ENCODE measurements at places on chromosomes 1 and 21.

DNA sequence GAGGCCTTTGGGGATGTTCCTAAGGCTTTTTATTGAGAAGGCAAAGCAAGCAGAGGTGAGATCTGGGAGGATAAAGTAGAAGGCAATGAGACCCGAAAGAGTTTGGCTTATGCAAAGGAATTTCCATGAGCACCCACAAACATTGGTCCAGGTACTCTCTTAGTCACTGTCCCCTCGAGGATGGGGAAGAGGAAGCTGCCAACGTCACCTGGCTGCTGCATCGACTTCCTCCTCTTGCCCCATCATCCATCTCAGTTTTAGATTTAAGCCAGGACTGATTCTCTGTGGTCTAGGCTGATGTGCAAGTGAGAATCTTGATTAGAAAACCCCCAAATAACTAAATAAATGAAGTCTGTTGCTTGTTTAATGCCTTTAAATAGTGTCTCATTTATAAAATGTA lies 28.7 kb downstream of the RUNX1 start:
- no peaks in the 10 kb centered on the region for H3K27me3 ChIP-seq
- peaks cover 73% of the 10 kb centered on the region for H3K36me3 ChIP-seq
- H3K4me3 ChIP-seq, result peak overlapping the region; percentile 23
- DNase-seq, result peak; percentile 62
- H3K4me1 ChIP-seq, result peaks cover 52% of the 10 kb centered on the region

DNA sequence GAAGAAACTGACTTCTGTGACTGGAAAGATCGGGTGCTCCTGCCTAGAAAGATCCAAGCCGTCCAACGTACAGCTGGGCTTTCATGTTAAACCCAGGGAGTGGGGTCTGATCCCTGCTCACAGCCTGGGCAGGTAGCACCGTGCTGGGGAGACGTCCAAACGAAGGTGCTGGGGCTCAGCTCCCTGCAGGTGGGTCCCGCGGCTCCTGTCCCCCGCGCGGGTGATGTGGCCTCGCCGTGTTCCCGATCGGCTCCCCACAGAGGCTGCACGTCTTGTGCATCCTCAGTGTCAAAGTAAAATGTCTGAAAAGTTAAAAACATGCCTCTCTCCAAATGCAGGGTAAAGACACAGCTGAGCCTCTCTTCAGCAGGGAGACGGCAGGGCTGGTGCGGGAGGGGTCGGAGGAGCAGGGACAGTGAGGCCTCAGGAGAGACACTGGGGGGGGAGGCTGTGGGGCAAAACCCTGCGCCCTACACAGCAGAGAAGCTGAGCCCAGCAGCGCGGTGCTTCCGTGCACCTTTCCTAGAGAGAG lies 40.1 kb upstream of the COL6A2 start:
- H3K4me3 ChIP-seq, result no peak overlapping the region
- H3K36me3 ChIP-seq, result peaks cover 7% of the 10 kb centered on the region
- H3K4me1 ChIP-seq, result peaks cover 25% of the 10 kb centered on the region
- H3K27me3 ChIP-seq, result peaks cover 33% of the 10 kb centered on the region
- DNase-seq, result no peak

- peak overlapping the region; percentile 85 for H3K27ac ChIP-seq
- no peaks in the 10 kb centered on the region for H3K27me3 ChIP-seq
- H3K36me3 ChIP-seq, result peaks cover 29% of the 10 kb centered on the region
- H3K4me3 ChIP-seq, result no peak overlapping the region
These were observed 1.9 kb upstream of the SAMSN1 start for GRCh38 chr21:14547834-14548513.

DNA sequence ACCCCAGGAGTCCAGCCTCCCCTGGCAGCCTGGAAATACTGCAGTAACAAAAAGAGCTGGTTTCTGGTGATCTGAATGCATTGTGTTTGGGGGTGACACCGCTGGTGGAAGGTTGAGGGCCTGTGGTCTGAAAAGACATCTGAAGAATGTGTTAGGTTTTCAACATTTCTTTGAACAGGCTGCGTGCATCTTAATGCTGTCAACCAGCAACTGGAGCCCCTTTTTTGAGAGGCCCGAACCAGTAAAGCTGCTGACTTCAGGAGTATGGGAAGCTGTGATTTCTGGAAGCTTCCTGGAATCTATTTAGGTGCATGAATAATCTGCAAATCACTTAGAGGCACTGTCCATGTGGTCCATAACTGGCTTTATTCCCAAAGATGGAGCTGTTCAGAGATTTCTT lies 17.0 kb downstream of the ATP5PO start:
- peaks cover 12% of the 10 kb centered on the region for H3K27me3 ChIP-seq
- H3K27ac ChIP-seq, result no peak overlapping the region
- peaks cover 30% of the 10 kb centered on the region for H3K36me3 ChIP-seq
- H3K4me3 ChIP-seq, result no peak overlapping the region
- no peak for DNase-seq
- H3K4me1 ChIP-seq, result peaks cover 9% of the 10 kb centered on the region

GRCh38 chr1:186530109-186530508 lies 69.2 kb upstream of the PDC start:
- no peaks in the 10 kb centered on the region for H3K4me1 ChIP-seq
- H3K4me3 ChIP-seq, result no peak overlapping the region
- peaks cover 18% of the 10 kb centered on the region for H3K27me3 ChIP-seq
- DNase-seq, result no peak

DNA sequence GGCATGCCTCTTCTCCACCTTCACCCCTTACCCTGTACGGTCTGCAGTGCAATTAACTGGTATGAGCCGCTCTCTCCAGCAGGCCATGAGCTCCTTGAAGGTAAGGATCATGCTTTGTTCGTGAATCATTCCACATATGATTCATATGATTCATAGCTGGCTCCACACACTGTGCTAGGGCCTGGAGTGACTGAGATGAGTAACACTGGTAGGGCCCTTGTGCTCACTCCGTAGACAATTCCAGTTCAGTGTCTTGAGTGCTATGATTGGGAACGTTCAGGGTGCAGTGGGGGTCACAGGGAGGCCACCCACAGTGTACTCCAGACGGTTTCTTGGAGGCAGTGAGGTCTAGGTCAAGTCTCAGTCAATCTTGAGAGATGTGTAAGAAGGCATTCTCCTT lies 239.8 kb downstream of the LMX1A start:
- peaks cover 44% of the 10 kb centered on the region for H3K27me3 ChIP-seq
- H3K4me3 ChIP-seq, result no peak overlapping the region

DNA sequence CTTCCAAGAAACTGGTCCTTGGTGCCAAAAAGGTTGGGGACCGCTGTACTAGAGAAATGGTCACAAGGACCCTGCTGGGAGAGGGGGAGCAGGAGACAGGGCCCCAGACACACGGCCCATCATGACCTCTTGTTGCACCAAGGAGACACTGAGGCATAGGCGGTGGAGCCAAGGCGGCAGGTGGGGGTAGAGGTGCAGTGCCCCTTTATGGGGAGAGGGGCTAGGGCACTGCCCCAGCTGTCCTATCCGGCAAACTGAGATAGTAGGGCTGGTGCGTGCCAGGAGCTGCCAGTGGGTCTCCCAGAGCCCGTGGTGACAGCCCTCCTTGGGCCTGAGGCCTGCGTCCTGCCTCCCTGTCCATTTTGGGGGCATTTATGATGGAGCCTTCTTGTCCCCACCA lies 20.3 kb downstream of the TNNT2 start:
- peaks cover 16% of the 10 kb centered on the region for H3K27me3 ChIP-seq
- no peaks in the 10 kb centered on the region for H3K36me3 ChIP-seq
- DNase-seq, result no peak
- no peak overlapping the region for H3K27ac ChIP-seq

GRCh38 chr21:42084079-42084478 lies 13.0 kb downstream of the UMODL1 start:
- H3K4me3 ChIP-seq, result no peak overlapping the region
- H3K27ac ChIP-seq, result no peak overlapping the region
- no peaks in the 10 kb centered on the region for H3K27me3 ChIP-seq
- no peaks in the 10 kb centered on the region for H3K36me3 ChIP-seq
- peaks cover 5% of the 10 kb centered on the region for H3K4me1 ChIP-seq

- peaks cover 42% of the 10 kb centered on the region for H3K36me3 ChIP-seq
- peak overlapping the region; percentile 97 for H3K4me3 ChIP-seq
- H3K4me1 ChIP-seq, result peaks cover 55% of the 10 kb centered on the region
- DNase-seq, result no peak
These were observed 959 bp downstream of the CD58 start for GRCh38 chr1:116569776-116570357.

GRCh38 chr1:93635614-93636543 lies 45.8 kb downstream of the BCAR3 start:
- DNase-seq, result no peak
- no peaks in the 10 kb centered on the region for H3K27me3 ChIP-seq
- no peak overlapping the region for H3K4me3 ChIP-seq
- no peak overlapping the region for H3K27ac ChIP-seq

DNA sequence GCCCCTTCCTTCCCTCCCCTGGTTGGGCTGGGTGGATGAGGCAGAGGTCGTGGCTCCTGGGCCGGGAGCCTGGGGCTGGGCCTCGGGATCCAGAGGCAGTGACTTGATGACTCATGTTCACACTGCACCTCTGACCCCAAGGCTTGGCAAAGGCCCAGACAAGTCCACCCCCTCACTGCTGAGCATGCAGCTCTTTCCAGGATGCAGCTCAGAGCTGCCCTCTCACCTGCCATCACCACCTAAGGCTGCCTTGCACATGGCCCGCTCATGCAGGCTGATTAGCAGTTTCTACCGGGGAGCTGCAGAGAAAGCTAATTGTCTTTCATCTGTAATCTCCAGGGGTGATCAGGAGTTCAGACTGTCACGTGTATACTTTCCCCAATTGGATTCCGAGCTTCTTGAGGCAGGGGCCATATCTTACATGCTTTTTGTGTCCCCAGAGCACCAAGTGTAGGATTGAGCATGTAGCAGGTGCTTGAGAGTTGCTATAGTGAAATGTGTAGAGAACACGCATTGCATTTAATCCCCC lies 62.1 kb downstream of the LRRN2 start:
- no peak for DNase-seq
- H3K4me3 ChIP-seq, result no peak overlapping the region
- H3K4me1 ChIP-seq, result no peaks in the 10 kb centered on the region
- H3K36me3 ChIP-seq, result no peaks in the 10 kb centered on the region
- no peaks in the 10 kb centered on the region for H3K27me3 ChIP-seq

DNA sequence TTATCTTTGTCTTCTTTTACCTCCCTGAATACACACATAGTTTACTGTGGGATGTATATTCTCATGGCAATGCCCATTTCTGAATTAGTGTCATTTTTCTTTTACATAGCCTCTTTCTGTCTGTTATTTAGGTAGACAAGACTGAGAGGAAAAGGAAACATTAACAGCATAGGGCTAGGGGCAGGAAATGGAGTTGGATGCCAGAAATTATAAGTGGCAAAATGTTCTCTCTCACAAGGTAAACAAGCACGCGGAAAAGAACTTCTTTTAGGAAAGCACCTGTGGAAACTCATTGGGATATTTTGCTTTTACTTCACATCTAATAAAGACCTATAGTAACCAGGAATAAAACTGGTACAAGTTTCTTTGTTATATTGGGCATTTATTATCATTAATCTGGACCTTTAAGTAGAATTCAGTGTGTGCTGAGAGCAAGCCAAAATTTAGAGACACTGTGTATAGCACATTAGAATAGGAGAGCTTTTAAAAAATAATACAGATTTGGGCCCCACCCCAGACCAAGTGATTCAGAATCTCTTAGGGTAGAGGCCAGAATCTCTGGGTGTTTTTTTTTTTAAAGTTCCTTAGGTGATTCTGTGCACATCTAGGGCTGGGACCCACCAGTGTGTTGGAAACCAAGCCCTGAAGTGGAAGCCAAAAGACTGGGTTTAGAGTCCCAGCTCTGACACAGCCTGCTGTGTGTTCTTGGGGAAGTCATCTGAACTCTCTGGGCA lies 32.7 kb downstream of the S100A10 start:
- no peak overlapping the region for H3K27ac ChIP-seq
- no peaks in the 10 kb centered on the region for H3K4me1 ChIP-seq
- no peak for DNase-seq

GRCh38 chr1:77310924-77311323 lies 29.1 kb downstream of the AK5 start:
- no peak overlapping the region for H3K27ac ChIP-seq
- DNase-seq, result no peak
- H3K4me3 ChIP-seq, result no peak overlapping the region
- no peaks in the 10 kb centered on the region for H3K27me3 ChIP-seq
- no peaks in the 10 kb centered on the region for H3K36me3 ChIP-seq
- peaks cover 6% of the 10 kb centered on the region for H3K4me1 ChIP-seq

- H3K27ac ChIP-seq, result no peak overlapping the region
- peaks cover 4% of the 10 kb centered on the region for H3K27me3 ChIP-seq
- H3K36me3 ChIP-seq, result no peaks in the 10 kb centered on the region
- no peak overlapping the region for H3K4me3 ChIP-seq
- no peak for DNase-seq
These were observed 62.3 kb upstream of the HIVEP3 start for GRCh38 chr1:41980827-41981653.

DNA sequence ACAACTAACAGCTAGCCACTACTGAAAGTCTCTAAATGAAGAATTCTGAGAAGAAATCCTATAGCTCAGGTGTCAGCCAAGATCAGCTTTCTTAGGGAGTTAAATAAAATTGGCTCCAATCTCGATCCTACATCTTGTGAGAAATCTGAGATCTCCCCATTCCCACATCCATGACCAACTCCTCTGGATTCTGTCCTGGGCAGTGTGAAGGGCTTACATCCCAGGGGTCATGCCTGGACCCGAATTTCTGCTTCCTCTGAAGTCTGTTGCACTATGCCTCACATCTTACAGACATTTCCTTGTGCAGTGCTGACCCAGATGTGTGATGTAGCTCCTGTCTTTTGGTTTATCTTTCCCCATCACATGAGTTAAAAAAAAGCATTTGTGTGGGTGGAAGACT lies 4.8 kb upstream of the TNN start:
- no peak overlapping the region for H3K27ac ChIP-seq
- H3K27me3 ChIP-seq, result peaks cover 13% of the 10 kb centered on the region
- no peak overlapping the region for H3K4me3 ChIP-seq
- H3K36me3 ChIP-seq, result peaks cover 1% of the 10 kb centered on the region

GRCh38 chr1:241186716-241187115 lies 170.3 kb downstream of the RGS7 start:
- H3K36me3 ChIP-seq, result no peaks in the 10 kb centered on the region
- H3K27me3 ChIP-seq, result peaks cover 7% of the 10 kb centered on the region
- no peak for DNase-seq
- no peaks in the 10 kb centered on the region for H3K4me1 ChIP-seq
- no peak overlapping the region for H3K27ac ChIP-seq

DNA sequence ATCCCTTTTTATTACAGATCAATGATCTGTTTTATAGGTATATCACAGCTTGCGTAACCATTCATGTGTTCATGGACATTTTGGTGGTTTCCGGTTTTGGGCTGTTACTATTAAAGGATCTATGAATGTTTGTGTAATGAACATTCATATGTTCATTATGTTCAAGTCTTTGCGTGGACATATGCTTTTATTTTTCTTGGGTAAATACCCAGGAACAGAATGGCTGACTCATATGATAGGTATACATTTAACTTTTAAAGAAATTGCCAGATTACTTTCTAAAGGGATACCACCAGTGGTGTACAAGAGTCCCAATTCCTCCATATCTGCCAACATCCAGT lies 73.7 kb downstream of the SPATA46 start:
- no peaks in the 10 kb centered on the region for H3K36me3 ChIP-seq
- DNase-seq, result no peak
- no peak overlapping the region for H3K4me3 ChIP-seq
- no peak overlapping the region for H3K27ac ChIP-seq

GRCh38 chr1:92262516-92262915 lies 36.3 kb downstream of the GLMN start:
- no peak for DNase-seq
- no peak overlapping the region for H3K4me3 ChIP-seq
- H3K36me3 ChIP-seq, result peaks cover 58% of the 10 kb centered on the region

- H3K27ac ChIP-seq, result no peak overlapping the region
- no peak overlapping the region for H3K4me3 ChIP-seq
- H3K4me1 ChIP-seq, result no peaks in the 10 kb centered on the region
- DNase-seq, result no peak
These were observed 121.6 kb downstream of the RGS7 start for GRCh38 chr1:241235256-241235897.

GRCh38 chr1:153397051-153397923 lies 6.4 kb upstream of the S100A8 start:
- H3K27ac ChIP-seq, result no peak overlapping the region
- peaks cover 50% of the 10 kb centered on the region for H3K27me3 ChIP-seq
